ENCODE measurements at places on chromosomes 13 and 19. TPM values are rescaled to one million over a fixed set of nuclear protein-coding genes. Genes with fewer than 3 reads are reported as not detected.

The USHBP1 gene
- total RNA-seq: not detected

The SHANK1 gene
- total RNA-seq: 0.17 TPM

The CEACAM21 gene
- not detected for total RNA-seq

The TUBA3C gene
- not detected for total RNA-seq

The EDNRB gene
- total RNA-seq: not detected

The MYO1F gene
- total RNA-seq: 0.48 TPM

The LMO7 gene
- 41.1 TPM for total RNA-seq
